SHP77 treated with DMSO at 0.1 percent for 48 hours (cell line): ENCODE measurements at places on chromosomes 2 and 18.
A peak's percentile ranks its signal among the peaks of the same experiment; 100 is the strongest.

DNA sequence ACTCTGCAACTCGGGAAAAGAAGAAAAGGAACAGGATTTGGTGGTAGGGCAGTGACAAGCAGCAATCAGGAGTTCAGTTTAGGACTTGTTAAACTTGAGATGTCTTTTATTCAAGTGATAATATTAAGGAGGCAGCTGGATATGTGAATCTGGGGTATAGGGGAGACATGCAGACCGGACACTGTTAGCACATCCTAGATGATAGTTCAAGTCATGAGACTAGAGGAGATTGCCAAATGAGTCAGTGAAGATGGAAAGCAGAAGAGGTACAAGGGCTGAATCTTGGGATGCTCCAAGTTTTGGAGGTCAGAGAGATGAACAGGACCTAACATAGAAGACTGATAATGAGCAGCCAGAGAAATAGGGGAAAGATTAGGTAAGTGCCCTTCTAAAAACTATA lies 69.5 kb upstream of the PSME4 start:
- no peak for DNase-seq

DNA sequence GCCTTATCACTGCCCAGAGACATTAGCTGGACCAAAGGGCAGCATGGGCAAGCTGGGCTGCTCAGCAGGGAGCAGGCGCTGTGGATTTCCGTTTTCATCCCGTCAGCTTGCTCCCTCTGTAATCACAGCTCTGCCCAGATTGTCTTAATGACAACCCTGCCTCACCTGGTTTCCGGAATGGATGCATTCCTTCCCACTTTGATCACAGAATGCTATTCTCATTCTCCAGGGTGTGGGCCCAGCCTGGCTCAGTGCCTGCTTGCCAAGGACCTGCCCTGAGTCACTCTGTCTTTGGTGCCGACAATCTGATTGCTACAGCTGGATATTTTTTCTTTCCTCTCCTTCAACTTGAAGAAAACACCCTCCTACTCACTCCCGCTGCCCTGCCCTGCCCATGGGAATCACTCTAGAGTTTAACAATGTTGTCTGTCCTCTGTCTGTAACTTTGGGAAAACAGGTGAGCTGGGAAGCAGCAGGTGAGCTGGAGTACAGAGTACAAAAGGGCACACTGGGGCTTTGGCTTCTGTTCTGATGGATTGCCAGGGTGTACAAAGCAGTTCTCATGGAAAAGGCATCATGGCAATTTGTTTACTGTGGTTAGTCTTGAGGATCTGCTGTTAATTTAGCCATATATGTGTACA lies 27.2 kb upstream of the FAM136A start:
- no peak for DNase-seq

GRCh38 chr2:14756981-14757657 lies 124.6 kb downstream of the LRATD1 start:
- no peak for DNase-seq

- peak; percentile 23 for DNase-seq
These were observed 76.3 kb upstream of the ID2 start for GRCh38 chr2:8605351-8606065.

DNA sequence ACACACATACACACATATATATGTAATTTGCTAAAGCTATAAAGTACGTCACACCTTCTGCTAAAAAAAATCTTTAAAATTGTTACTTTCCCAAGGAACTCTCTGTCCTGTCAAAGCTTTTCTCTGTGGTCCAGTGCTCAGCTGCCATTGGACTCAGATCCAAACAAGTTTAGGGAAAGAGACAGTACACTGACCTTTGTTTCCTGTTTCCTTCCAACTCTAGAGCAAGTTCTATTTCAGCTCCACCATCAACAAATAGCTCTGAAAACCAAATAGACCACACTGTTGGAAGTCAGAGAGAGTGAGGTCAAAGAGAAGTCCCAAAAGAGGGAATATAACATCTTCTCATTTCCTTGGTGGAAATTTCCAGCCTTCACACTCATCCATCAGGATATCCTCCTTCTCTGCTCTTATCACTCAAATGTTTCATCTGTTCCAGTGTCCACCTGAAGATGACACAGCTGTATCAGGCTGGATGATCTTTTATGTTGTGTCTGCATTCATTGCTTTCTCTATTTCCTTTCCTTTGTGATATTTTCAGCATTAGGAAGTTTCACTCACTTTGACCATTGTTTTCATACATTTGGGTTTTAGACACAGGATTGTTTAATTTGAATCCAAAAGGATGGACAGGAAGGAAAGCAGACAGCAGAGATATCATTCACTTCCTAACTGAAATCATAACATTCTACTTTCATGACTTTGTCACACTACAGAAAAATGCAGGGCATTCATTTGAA lies 192.3 kb upstream of the NT5C1B start:
- no peak for DNase-seq
